ENCODE measurements at places on chromosomes 2 and 18. TPM values are rescaled to one million over a fixed set of nuclear protein-coding genes. Genes with fewer than 3 reads are reported as not detected.

Gene TXNDC2
- not detected for total RNA-seq

Gene ZCCHC2
- 7.8 TPM for total RNA-seq

Gene IL1RL1
- 0.56 TPM for total RNA-seq

Gene CABYR
- 5.9 TPM for total RNA-seq

Gene KYNU
- total RNA-seq = 24.9 TPM

Gene GREB1
- not detected for total RNA-seq

Gene THADA
- 20.9 TPM for total RNA-seq

Gene RNU2-63P
- total RNA-seq = not detected

Gene SETBP1
- 5.3 TPM for total RNA-seq

Gene ASPRV1
- not detected for total RNA-seq

Gene CDH20
- not detected for total RNA-seq

Gene HNMT
- 8.4 TPM for total RNA-seq

Gene BOLL
- total RNA-seq = not detected

Measured in airway epithelial cell (primary cell).